ENCODE measurements at places on chromosomes 1 and 21. TPM values are rescaled to one million over a fixed set of nuclear protein-coding genes. Genes with fewer than 3 reads are reported as not detected.

SAMD11 gene
- polyA plus RNA-seq = 1.6 TPM

AK5 gene
- polyA plus RNA-seq = 34.2 TPM

PDPN gene
- polyA plus RNA-seq = 0.55 TPM

ASB17 gene
- polyA plus RNA-seq = not detected

WNT9A gene
- polyA plus RNA-seq = 0.91 TPM

KCNJ10 gene
- polyA plus RNA-seq = not detected

LCE2B gene
- polyA plus RNA-seq = not detected

SGIP1 gene
- polyA plus RNA-seq = 85.1 TPM

LIN28A gene
- polyA plus RNA-seq = not detected

DNA sequence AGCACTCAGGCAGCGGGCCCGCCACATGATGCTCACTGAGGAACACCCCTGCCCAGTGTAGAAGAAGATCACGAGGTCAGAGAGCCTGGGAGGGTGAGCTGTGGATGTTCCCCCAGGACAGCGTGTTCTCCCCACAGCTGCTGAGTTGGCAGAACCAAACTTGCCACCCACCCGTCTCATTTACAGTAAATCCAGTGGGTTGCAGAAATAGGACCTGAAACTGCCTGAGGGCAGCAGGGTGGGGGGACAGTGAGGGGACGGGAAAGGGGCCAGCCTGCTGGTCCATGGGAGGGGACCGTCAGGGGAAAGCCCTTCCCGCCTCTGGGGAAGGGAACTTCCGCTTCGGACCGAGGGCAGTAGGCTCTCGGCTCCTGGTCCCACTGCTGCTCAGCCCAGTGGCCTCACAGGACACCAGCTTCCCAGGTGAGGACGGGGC lies at the start of gene C1QB:
Gene C1QB (plus strand): TSS at position 356 of the 436 bp plus-strand sequence. CDS start 6,227 bp downstream, outside the sequence.
- DNase-seq = no peak

DNA sequence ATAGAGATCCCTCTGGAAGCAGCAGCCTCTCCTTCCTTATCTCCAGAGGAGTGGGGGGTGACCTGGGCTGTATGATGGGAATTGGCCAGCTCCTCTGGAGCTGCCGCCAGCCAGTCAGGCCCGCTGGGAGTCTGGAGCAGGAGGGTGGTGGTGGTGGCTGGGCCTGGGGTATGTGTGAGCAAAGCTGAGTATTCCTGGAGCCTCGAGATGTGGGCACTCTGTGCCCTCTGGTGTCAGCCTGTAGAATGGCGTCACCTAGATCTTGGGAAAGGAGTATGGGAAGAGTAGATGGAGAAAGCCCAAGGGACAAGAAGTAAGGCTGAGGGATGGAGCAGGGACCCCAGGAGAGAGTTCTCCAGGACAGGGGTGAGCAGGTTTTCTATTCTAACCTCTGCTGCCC lies 16.0 kb downstream of the VANGL2 start:
- DNase-seq = no peak

DNA sequence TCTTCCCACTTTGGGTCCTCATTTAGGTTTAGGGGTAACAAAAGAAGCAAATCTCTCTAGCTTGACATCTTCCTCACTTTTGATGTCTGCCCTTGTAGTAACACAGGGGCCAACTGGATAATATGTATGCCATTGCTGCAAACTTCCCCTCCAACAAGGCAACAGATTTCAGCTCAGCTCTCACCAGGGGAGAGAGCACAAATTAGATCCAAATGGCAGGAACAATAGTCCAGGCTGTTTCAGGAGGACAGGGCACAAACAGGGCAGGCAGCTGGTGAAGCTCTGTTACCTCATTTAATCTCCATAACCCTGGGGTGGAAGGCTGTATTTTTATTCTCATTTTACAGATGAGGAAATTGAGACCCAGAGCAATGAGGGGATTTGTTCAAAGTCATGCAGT lies 4.3 kb upstream of the PIK3R3 start:
- DNase-seq = no peak

DNA sequence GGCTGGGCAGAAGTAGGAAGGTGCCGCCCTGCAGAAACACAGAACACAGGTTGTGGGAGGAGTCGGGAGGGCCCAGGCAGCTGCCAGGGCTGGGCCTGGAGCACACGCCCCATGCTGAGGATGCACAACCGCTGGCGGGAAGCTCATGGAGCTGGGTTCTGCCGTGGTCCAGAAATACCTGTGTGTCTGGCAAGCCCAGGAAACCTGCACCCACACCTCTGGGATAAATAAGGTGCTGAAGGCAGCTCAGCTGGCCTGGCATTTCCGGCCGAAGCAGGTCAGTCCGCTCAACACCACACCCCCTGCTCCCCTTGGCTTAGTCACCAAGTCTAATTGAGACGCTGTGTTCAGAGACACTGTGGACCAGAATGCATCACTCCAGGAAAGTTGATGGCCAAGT lies 32.1 kb downstream of the CTNNBIP1 start:
- no peak for DNase-seq

DNA sequence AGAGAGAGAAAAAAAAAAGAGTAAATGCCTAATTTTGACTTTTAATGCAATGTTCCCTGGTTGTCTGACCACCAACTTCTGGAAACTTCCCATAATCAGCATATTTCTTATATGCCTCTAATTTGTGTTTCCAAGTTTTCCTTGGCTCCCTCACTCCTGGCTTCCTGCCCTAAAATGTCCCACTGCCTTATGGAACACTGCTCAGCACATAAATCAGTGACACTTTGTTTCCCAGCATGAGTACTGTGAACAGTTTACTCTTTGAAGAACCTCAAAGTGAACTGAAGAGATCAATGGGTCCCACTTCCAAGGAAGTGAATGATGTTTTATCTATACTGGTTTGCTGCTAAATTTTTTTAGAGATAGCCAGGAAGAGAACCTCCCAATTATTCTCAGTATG lies 271.3 kb upstream of the PRMT6 start:
- DNase-seq = no peak

GRCh38 chr1:229886636-229887035 lies 180.4 kb upstream of the GALNT2 start:
- no peak for DNase-seq

GRCh38 chr1:75338616-75339483 lies 204.7 kb downstream of the LHX8 start:
- no peak for DNase-seq

DNA sequence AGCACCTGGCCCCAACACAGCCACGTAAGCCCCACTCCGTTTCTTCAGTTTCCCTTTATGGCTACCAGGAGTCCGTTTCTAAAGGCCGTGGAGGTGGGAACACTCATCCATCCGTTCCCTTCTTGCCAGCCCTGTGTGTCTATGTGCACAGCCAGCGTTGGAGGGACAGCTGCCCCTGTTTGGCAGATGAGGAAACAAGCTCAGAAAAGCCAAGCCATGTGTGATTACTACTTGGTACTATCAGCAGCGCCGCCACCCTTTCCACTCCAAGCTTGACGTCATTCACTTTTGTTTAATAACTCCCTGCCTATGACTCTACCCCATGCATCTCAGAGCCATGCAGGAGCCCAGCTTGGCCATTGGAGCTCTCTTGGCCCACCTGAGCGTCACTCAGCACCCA lies 3.5 kb downstream of the LRP8 start:
- no peak for DNase-seq

DNA sequence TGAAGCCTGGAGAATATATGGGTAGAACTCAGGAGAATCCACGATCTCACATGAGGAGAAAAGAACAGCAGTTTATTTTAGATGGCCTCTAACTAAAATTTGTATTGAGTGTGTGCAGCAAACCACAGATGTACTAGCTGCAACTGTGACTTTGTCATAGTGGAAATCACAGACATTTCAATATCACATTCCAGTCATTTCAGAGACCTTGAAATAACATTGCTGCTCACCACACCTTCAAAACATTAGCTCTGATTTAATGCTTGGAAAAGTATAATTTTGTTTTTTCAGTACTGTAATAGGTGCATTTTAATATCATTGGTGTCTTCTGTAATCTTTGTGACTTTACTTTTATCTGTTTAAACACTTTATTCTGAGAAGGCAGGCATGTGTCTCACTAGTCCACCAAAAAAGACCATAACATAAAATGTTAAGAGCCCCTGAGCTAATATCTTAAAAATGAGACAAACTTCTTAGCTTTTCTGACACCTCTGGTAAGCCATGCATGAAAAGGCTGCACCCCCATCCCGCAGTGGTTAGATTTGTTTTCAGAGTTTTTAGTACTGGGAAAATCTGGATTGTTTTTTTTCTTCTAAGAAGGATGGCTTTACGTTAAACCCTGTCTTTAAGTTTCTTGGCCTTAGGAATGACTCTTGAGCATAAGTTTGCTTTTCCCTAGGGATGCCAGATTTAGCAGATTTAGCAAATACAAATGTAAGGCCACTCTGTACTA lies 30.1 kb downstream of the KCNJ15 start:
- DNase-seq = no peak

DNA sequence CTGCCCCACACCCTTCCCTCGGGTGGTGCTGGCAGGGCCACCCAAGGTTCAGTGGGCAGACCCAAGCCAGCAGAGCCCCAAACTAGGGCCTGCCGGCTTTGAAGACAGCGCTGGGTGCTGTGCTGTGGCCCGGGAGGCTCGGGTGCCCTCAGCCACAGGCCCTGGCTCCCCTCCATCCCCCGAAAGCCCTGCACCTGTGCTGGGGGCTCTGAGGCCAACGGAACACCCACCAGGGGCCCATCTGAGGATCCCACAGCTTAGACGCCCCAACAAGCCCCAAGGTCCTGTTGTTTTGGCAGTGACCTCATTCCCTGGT lies 8.6 kb downstream of the ITGB2 start:
- DNase-seq = no peak

- DNase-seq = no peak
These were observed 145.5 kb downstream of the NUF2 start for GRCh38 chr1:163467289-163467688.

DNA sequence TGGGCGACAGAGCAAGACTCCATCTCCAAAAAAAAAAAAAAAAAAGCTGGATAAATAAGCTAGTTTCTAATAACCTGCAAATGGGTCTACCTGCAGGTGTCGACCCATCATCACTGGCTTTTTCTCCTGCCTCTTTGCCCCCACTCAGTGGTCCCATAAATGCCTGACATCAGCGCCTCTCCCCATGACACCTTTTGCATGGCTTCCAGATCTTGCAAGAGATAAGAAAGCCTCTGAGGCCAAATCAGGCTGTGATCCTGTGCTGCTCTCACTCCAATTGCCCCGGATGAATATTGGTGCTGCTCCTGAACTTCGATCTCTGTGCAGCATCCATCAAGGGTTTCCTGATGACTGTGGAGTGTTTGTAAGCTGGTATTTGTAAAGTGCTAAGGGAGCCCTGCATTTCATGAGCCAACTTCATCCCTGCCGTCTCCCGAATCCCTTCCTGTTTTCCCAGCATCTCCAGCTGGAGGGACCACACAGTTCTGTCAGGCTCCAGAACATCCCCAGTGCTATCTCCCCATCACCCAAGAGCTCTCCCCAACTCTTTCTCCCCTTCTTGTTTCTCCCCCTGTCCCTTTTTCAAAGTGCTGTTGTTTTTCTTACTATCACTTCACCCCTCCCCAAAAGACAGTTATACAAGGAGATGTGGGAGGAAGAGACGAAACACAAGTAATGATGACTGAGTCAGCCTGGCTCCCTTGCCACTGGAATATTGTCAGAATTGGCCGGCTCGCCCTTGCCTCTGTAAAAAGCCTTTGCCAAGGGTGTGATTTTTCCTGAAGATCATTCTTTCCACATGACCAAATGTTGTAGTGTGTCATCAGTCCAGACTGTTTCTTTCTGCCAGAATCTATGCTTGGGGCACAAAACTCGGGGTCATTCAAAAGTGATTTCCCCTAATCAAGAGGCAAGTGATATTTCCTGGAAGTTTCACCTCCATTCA lies 2.8 kb upstream of the EFHD2 start:
- no peak for DNase-seq

DNA sequence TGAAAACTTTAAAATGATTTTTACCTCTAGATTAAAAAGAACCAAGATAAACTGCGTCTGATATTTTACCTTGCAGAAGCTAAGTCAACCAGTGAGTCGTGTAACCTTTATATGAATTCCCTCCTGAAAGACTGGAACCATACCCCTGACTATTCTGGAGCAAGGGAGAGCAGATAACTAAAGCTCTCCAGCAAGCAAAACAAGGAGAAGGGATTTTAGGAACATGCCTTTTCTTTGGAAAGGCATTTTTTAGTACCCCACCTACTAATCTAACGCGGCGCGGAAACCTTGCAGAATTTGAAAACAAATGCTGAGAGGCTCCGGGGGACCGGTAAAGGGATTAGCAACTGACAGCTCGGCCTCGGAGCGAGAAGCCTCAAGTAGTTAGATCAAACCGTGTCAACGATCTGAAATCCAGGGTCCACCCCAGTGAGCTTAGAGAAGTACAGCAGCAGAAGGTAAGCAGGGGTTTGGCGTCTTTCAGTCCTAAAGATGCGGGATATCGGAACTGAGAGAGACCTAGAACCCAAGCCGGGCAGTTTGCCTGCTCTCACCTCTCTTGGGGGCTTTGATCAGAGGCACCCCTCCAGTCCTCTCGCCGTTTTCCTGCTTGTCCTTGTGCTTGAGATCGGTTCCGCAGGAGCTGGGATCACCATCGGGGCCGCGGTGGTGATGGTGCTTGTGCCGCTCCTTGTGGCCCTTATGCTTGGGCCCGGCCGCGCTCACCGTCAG lies 954 bp downstream of the RSBN1 start:
- no peak for DNase-seq

DNA sequence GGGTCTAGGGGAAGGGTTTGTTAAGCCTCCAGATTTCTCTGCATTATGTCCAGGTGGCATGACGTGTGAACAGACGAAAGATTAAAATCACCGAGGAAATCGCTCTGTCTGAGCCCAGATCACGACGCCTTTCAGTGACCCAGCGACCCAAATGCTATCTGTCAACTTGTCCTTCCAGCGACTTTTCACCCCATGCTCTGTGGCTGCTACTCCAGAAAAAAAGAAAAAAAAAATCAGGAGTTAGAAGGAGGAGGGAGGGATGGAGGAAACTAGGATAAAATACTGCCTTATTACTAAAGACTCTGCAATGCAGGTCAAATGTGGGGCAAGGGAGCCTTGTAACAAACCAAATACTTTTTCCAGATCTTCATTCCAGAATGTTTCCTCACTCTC lies 352.0 kb downstream of the NUF2 start:
- no peak for DNase-seq

DNA sequence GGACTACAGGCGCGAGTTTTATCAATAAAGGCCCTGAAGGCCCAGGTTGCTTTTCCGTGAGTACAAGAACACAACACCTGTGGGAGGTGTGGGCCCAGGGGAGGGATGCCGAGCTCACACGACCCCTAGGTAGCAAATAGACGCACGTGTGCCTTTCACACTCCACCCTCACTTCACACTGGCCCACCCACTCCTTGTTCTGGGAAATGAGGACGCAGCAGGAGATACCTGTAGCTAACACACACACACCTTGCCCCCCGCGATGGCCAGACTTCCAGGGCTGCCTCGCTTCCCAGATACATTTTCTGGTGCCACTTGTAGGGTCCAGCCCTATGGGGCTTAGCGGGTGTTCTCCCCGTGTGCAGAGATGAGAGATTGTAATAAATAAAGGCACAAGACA lies 4.3 kb upstream of the CCDC27 start:
- DNase-seq = no peak

GRCh38 chr1:47502746-47503370 lies 65.0 kb downstream of the FOXD2 start:
- DNase-seq = no peak

GRCh38 chr1:2206813-2207487 lies 12.4 kb upstream of the FAAP20 start:
- no peak for DNase-seq

GRCh38 chr1:84688463-84689061 lies 1.7 kb downstream of the SSX2IP start:
- no peak for DNase-seq
